DMS153 (cell line): ENCODE measurements at places on chromosomes 2 and 18.
A peak's percentile ranks its signal among the peaks of the same experiment; 100 is the strongest.

GRCh38 chr2:239871481-239872435 is 153.4 kb downstream of the NDUFA10 start:
- DNase-seq, result no peak

DNA sequence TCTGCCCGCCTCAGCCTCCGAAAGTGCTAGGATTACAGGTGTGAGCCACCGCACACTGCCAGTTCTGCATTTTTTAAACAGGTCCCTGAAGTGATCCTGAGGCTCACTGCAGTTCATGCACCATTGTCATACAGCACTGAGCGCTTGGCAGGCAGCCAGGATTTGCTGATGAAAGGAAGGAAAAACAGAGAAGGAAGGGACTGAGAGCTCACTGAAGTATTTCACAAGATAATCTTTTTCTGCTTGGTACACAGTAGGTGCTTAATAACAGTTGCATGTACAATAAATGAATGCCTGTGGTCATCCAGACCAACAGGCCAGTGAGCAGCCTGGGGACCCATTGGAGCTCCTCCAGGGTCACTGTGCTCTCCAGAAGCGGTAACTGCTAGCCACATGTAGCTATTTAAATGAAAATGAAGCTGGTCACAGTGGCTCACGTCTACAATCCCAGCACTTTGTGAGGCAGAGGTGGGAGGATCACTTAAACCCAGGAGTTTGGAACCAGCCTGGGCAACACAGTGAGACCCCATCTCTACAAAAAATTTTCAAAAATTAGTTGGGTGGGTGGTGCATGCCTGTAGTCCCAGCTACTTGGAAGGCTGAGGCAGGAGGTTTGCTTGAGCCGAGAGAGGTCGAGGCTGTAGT is 33.1 kb upstream of the SMAD7 start:
- DNase-seq, result peak; percentile 43

GRCh38 chr18:13531681-13532325 is 194.6 kb downstream of the FAM210A start:
- DNase-seq, result no peak

- no peak for DNase-seq
Observed at GRCh38 chr2:133633881-133634409, 65.7 kb upstream of the NCKAP5 start.

- no peak for DNase-seq
Observed at GRCh38 chr2:4930704-4931103, 761.5 kb upstream of the SOX11 start.

GRCh38 chr2:45974056-45974455 is 322.6 kb downstream of the PRKCE start:
- DNase-seq, result no peak

DNA sequence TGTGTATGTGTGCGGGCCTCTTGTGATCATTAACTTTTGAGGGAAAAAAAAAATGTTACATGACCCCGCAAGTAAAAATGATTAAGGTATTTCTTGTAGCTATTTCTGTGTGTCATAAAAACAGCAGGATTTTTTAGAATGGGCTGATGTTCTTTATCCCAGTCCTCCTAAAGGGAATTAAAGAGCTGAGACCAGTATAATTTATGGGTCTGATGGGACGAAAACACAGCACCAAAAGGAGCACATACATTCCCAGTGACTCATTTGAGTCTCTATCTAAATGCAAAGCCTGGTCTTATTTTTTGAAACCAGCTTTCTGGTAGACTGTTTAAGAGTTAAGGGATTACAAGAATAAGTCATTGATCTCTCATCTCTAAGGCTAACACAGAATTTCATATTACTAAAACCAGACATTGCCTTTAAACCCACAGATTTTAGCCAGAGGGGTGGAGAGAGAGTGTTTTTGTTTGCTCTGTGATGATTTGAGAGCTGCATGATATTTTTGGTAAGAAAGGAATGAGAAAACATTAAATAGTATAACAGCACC is 342.3 kb upstream of the EPHA4 start:
- DNase-seq, result no peak

DNA sequence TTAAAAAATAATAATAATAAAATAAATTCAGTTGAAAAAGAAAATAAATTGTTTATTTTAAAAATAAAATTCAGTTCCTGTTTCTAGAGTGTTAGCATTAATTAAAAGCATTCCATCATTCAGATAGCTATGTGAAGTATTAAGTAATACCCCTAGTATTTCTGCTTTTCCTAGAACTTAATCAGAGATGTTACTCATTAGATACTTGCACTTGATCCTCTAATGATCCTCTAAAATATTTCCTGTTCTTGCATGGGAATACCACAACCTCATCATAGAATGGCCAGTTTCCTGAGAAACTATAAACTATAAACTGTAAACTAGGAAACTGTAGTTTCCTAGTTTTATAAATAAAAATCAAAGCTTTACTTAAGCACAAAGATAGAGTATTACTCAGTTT is 11.1 kb upstream of the CNNM3 start:
- no peak for DNase-seq
